ENCODE measurements at places on chromosomes 5 and 9.

- no peak for DNase-seq
Observed at GRCh38 chr5:26232706-26233105, 805.7 kb downstream of the CDH9 start.

DNA sequence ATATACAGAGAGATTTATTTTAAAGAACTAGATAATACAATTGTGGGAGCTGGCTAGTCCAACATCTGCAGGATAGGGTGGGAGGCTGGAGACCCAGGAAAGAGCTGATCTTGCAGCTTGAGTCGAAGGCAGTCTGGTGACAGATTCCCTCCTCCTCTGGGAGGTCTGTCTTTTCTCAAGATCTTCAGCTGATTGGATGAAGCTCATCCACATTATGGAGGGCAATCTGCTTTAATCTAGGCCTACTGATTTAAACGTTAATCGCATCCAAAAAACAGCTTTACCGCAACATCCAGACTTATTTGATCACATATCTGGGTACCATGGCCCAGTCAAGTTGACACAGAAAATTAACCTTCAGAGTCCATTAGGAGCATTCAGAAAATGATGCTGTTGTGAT, 168.1 kb downstream of the ATPSCKMT start:
- no peak for DNase-seq

DNA sequence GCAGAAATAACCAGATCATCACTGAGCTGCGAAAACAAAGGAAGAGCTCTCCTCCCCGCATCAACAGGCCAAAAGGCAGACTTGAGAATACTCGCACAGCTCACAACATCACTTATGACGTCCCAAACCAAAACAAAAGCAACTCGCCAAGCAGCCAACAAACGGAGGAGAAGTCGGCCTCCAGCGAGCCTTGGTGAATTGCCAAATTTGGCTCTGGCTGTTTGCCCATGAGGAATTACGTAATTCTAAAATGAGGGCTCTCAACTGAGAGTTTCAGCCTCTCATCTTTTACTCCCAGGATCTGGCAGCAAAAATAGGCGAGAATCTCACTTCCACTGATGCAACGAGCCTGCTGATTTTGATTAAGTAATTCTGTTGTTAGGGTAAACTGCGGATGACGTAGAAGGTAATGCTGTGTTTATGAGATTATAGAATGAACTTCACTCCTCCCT, 51.7 kb upstream of the SEMA6A start:
- DNase-seq = no peak

- DNase-seq = no peak
Observed at GRCh38 chr5:82806513-82806912, 270.7 kb downstream of the TMEM167A start.

- no peak for DNase-seq
Observed at GRCh38 chr9:98879094-98879962, 64.4 kb upstream of the COL15A1 start.

- DNase-seq = no peak
Observed at GRCh38 chr5:177380805-177381126, 3.5 kb upstream of the SLC34A1 start.

- DNase-seq = no peak
Observed at GRCh38 chr9:35864695-35865255, 5.4 kb downstream of the OR13J1 start.

- peak; percentile 10 for DNase-seq
Observed at GRCh38 chr5:179312557-179313235, 32.6 kb downstream of the ADAMTS2 start.

GRCh38 chr9:34456746-34457145, 1.6 kb downstream of the FAM219A start:
- no peak for DNase-seq

DNA sequence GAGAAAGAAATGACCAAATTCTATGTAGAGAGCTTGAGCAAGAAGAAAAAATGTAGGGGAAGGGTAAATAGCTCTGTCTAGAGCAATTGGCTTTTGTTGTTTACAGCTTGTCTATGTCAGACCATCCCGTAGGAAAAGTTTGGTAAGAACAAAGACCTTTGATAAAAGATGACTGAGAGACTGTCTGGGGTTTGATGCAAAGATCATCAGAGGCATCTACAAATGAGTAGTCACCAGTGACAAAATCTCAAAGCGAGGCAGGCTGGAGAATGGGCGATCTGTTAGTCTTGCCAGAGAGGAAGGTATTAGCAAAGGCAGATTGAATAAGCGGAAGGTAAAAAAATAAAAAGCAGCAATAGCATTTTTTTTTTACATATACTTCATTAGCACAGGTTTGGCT, 125.0 kb upstream of the RASGRF2 start:
- no peak for DNase-seq

GRCh38 chr5:9356351-9356825, 189.5 kb downstream of the SEMA5A start:
- DNase-seq = no peak

- DNase-seq = peak; percentile 91
Observed at GRCh38 chr5:81268521-81269196, 32.7 kb upstream of the ZCCHC9 start.

DNA sequence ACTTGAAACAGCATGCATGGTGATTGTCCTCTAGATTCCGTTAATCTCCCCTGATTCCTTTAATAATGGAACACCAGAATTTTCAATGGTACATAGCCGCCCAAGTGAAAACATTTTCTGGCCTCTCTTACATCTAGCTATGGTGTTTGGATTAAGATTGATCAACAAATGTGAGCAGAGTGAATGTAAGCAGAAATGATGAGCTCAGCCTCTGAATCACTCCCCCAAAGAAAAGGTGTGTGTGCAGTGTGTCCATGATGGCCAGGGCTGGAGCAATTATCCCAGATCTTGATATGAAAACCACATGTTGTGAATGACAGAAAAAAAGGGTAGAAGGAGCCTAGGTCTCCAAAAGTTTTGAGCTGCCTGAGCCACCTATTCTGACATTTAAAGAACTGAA, 55.3 kb downstream of the OR2K2 start:
- no peak for DNase-seq

- no peak for DNase-seq
Observed at GRCh38 chr5:28862860-28863196, 1824.4 kb upstream of the CDH9 start.

Data from HCEC 1CT (cell line).